ENCODE measurements at places on chromosomes 11 and 22. TPM values are rescaled to one million over a fixed set of nuclear protein-coding genes. Genes with fewer than 3 reads are reported as not detected.
A peak's percentile ranks its signal among the peaks of the same experiment; 100 is the strongest.

DNA sequence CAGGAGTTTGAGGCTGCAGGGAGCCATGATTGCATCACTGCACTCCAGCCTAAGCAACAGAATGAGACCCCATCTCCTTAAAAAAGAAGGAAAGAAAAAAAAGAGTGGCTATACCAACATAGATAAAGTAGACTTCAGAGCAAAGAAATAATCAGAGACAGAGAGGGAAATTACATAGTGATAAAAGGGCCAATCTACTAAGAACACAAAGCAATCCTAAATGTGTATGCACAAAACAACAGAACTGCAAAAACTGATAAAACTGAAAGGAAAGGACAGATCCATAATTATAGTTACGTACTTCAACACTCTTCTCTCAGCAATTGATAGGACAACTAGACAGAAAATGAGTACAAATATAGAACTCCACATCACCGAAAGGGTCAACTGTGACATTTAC, 17.8 kb upstream of the OR2AT4 start:
- no peak for DNase-seq

DNA sequence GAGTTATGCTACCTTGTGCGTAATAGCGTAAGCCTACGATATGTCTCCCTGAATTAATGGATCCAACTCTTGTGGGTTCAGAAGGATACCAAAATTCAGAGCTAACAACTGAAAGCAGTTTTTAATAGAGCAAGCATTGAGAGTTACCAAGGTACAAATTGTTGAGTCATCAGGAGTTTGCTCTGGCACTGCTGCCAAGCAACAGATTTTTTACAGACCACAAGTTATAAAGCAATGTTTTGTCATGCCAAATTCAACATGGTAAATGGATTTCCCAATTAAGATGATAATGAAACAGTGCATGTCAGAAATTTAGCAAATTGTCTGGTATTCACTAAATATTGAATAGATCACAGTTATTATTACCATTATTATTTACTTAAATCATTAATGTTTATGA, 295.6 kb downstream of the NELL1 start:
- DNase-seq = no peak

- DNase-seq = peak; percentile 79
These were observed 7.8 kb downstream of the SLC5A1 start for GRCh38 chr22:32050678-32051515.

GRCh38 chr11:78800096-78800690, 225.5 kb upstream of the NARS2 start:
- DNase-seq = no peak

DNA sequence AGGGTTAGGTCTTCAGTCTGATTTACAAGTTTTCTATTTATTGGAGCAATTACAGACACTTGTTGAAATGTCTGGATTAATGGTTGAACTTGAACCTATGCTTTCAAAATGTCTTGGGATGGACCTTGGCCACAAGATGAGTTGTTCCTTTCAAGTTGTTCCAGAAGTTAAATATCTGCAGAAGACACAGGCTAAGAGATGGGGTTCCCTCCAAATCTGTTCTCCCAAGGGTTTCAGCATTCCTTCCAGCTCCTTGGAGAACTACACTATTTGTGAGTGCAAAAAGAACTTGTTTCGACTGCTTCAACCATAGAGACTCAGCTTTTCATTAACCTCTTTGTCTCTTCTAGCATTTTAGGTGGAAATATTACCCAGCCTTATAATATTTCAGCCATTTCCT, 189.0 kb upstream of the BLID start:
- no peak for DNase-seq

TREH gene
- not detected for total RNA-seq

DNA sequence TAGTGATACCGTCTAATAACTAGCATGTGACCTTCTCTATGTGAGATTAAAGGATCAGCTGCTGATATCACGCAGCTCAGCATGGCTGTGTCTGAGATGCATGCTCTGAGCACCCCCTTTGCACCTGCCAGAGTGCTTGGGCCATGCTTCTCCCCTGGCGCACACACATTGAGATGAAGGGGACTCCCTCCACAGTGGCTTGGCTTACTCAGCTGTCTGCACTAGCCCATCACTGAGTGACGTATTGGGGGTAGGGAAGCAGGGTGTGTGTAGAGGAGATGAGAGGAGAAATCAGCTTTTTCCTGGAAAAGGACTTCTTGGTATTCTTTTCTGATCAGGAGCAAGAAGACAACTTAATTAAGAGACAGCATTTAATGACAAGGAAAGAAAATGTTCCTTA, 216.5 kb downstream of the BLID start:
- no peak for DNase-seq

SHANK2 gene
- 0.02 TPM for total RNA-seq

DNA sequence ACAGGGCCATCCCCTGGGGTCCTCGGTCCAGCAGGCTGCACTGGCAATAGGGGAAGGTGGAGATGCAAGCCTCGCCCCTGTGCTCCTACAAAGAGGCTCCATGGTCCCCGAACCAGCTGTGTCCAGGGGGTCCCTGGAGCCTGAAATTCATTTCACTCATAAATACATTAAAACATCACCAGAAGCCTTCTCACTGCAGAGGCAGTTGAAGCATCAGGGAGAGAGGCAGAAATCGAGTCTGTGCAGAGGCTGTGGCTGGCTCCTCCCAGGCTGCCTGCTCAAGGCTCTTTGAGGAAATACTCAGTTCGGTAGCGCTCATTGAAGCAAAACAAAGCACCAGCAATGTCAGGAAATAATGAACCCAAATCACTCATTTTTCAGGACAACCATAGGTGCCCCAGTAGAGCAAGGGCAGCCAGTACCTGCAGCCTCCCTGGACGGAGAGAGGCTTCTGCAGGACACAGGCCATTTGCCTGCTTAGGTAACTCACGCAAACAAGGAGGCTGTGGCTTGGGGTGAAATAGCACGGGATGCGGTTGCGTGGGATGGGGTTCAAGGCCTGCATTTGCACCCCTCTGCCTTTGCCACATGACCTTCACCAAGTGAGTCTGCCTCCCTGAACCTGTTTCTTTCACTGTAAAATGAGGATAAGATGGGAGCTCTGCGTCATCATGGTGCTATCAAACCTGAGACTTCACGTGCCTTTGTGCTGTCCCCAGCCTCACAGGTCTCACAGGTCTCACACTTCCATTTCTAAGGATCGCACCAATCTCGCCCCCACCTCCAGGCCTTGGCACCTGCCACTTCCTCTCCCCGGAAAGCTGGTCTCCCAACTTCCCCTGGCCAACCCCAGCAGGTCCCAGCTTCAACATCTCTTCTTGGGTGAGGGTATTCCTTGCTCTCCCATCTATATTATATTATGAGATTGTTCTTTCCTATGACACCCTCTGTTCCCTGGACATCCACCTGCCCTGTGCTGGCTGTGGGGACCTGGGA, 84.3 kb upstream of the SHISAL1 start:
- no peak for DNase-seq

DNA sequence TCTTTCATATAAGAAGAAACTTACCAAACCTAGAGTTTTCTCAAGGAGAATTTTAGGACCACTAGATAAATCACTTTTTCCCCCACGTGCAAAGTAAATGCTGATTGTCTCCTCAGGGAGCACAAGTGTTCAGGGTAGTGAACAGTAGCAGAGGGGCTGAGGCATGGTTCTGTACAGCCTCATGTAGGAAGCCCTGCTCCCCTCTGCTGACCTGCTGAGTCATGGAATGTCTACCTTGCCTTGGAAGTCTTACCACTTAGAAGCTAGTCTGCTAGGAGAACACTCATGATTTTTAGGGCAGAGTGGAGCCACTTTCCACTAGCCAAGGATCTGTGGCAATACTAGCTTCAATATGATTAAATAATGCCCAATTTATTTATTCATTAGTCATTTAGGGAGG, 2120.6 kb upstream of the RAG2 start:
- peak; percentile 6 for DNase-seq

CSNK2A3 gene
- 3.2 TPM for total RNA-seq

DNA sequence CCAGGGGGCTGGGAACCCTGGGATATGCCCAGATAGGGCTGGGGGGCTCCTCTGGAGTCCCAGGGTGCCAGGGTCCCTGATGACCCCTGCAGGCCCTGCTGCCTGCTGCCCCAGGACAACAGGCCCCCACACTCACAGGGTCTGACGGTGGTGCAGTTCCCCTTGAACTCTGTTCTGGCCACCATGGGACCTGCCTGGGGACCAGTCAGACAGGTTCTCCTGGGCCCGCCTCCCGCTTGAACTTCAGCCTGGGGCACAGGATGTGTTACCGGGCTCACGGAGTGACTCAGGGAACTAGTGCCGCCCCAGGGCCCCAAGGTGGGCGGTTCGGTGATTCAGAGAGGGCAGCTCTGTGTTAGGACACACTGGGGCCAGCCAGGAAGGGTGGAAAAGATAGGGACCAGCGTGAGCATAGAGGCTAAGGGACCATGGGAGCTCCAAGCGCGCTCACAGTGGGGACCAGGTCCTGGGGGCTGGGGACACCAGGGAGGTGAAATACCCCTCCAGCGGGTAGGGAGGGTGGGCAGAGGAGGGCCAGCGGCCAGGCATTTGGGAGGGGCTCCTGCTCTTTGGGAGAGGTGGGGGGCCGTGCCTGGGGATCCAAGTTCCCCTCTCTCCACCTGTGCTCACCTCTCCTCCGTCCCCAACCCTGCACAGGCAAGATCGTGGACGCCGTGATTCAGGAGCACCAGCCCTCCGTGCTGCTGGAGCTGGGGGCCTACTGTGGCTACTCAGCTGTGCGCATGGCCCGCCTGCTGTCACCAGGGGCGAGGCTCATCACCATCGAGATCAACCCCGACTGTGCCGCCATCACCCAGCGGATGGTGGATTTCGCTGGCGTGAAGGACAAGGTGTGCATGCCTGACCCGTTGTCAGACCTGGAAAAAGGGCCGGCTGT, 21.5 kb upstream of the TXNRD2 start:
- peak; percentile 81 for DNase-seq

- DNase-seq = no peak
These were observed 11.5 kb downstream of the KCNC1 start for GRCh38 chr11:17746096-17746495.

TEX54 gene
- 0.66 TPM for total RNA-seq

GRCh38 chr22:41772198-41772597, 28.3 kb upstream of the CCDC134 start:
- DNase-seq = no peak

MMP27 gene
- total RNA-seq = not detected

GCAT gene
- 13.4 TPM for total RNA-seq

ETS1 gene
- total RNA-seq = 78.8 TPM

SCUBE1 gene
- total RNA-seq = not detected

GRCh38 chr11:117597071-117597470, 199.9 kb downstream of the DSCAML1 start:
- DNase-seq = no peak

GRCh38 chr11:26621132-26621531, 49.1 kb upstream of the MUC15 start:
- DNase-seq = peak; percentile 87

CLTCL1 gene
- total RNA-seq = 8.9 TPM

OR5A1 gene
- total RNA-seq = not detected

VPS51 gene
- total RNA-seq = 139 TPM

MRGPRF gene
- not detected for total RNA-seq

KCNQ1 gene
- not detected for total RNA-seq

GRCh38 chr22:38124236-38124974, 13.9 kb upstream of the BAIAP2L2 start:
- DNase-seq = peak; percentile 26

DNA sequence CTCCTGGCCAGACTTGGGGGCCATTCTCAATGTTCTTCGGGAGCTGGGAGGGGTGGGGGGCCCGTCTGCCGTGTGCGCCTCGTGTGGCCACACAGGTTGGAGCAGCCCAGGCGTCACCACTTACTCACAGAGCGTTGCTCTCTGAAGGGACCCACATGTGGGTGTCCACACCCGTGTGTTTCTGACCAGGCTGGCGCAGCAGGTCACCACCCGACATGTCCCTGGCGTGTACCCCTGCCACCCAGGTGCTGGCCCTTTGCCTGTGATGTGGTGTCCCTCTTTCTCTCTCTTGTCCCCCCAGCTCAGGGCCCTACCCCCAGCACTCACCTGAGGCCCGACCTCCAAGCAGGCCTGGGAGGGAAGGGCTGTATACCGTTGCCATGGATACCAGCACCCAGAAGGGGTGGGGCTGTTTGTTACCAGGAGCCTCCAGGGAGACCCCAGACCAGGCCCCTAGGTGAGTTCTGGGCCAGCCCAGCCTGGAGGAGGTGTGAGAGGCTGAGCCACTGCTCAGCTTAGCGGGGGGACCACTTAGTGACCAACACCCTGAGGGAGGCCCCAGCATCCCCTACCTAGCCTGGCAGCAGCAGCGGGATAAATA, 1.4 kb downstream of the LMNTD2 start:
- no peak for DNase-seq

DNA sequence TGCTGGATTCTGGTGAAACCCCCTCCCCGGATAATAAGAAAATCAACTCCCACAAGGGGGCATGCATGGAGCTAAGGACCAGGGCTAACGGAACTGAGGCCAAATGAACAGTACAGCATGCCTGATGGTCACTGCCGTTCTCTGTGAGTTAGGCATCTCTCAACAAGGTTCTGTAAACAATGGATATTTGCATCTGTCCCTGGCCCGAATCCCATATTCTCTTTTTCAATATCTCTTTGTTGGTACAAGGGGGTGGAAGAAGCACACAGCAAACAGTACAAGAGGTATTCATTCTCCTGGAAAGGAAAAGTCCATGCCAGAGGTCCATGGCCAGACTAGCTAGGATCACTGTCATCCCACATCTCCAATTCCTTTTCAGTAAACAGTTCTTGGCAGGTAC, 32.2 kb upstream of the APOA1 start:
- DNase-seq = no peak

- no peak for DNase-seq
These were observed 58.1 kb upstream of the NECTIN1 start for GRCh38 chr11:119787074-119787461.

GRCh38 chr22:48869161-48869560, 958.5 kb downstream of the BRD1 start:
- DNase-seq = no peak

DNA sequence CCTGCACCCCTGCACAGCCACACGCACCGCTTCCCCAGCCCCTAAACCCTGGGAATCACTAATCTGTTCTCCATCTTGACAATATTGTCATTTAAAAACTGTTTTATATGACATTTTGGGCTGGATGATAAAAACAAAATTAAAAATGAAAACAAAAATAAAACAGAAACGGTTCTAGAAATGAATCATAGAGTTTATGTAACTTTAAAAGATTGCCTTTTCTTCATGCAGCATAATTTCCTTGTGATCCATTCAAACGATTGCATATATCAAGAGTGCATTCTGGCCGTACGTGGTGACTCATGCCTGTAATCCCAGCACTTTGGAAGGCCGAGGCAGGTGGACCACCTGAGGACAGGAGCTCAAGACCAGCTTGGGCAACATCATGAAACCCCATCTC, 6.6 kb upstream of the FAM118A start:
- no peak for DNase-seq

DNA sequence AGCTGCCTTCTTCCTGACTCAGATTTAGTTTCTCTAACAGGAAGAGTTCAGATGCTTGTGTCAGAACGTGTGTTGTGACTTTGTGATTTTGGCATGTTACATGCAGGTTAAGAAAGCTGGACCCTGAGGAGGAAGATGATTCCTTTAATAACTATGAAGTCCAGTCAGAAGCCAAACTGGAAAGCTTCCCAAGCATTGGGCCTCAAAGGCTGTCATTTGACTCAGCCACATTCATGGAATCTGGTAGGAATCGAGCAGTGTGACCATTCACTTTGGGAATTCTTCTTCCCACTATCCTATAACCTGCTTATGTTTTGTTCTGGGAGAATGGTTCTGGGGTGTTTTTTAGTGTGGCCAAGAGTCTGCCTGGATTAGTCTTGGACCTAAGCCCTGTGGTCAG, 48.0 kb downstream of the CABIN1 start:
- DNase-seq = peak; percentile 68

GRCh38 chr11:121895919-121896318, 220.1 kb downstream of the BLID start:
- peak; percentile 65 for DNase-seq
